SK-N-MC (cell line): ENCODE measurements at places on chromosomes 7 and 10.

- no peak for DNase-seq
Measured at GRCh38 chr10:71516890-71517289, 120.2 kb downstream of the CDH23 start.

DNA sequence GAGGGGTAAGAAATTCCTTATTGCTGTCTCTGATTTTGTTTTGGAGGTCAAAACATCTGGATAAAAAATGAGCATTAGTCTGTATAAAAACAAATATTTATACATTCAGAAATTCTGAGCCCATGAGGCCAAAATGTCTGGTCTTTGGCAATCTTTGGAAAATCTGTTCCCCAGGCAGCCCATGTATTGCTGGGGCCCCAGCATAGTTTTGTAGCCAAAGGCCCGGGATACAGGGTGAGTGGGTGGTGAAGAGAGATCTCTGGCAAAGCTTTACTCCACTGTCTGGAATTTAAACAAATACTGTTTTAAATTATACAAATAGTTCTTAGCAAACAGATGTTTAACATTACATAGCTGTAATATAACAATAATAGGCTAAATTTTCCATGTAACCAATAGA is 134.7 kb upstream of the GALNT17 start:
- peak; percentile 22 for DNase-seq

DNA sequence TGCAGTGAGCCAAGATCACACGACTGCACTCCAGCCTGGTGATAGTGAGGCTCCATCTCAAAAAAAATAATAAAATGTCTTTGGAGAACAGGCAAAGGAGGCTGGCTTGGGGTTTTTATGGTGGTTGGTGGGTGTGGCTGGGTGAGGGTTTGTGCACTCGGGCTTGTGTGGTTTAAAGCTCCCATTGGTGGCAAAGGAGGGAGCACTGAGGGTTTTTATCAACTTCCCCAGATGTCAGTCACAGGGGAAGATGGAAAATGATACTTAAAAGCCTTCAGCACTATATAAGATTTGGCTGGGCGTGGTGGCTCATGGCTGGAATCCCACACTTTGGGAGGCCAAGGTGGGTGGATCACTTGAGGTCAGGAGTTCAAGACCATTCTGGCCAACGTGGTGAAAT is 16.3 kb upstream of the RNF216 start:
- no peak for DNase-seq

- no peak for DNase-seq
Measured at GRCh38 chr10:1395025-1395480, 338.9 kb downstream of the WDR37 start.

GRCh38 chr7:111238886-111239285 is 148.0 kb downstream of the LRRN3 start:
- no peak for DNase-seq

DNA sequence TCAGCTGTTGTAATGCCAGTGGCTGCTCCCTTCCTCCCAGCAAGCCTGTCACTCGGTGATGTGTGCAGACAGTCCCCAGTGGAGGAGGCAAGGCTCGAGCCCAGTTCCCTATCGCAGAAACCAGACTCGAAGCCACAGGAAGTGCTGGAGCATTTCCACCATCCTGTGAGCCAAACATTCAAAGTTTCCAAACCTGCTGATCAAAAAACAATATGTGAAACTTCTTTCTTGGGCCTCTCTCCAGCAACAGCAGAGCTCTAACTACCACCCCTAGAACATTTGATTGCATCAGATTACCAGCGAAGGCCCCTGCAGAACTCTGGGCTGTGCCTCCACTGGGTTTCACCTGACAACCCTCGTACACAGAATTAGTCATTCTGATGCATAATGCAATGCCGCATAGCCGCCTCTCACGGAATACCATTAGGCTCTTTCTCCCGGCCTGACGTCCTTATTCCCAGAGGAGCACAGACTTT is 94.0 kb downstream of the ELMO1 start:
- no peak for DNase-seq

DNA sequence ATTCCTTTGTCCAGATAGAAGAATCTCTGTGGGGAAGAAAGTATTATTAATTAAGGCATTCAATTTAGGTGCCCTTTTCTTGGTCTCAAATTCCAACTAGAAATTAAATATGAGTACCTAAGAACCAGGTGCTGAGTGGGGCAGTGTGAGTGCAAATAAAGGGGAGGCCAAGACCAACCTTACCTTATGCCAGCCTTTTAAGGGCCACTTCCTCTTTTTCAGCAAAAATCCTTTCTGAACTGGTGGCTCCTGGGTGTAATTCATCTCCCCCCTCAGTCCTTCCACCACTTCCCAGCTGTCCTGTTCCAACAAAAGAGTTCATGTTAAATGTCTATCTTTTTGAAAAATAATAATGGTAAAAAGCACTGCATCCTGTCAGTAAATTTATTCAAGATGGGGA is 108.2 kb downstream of the OSBPL3 start:
- no peak for DNase-seq

DNA sequence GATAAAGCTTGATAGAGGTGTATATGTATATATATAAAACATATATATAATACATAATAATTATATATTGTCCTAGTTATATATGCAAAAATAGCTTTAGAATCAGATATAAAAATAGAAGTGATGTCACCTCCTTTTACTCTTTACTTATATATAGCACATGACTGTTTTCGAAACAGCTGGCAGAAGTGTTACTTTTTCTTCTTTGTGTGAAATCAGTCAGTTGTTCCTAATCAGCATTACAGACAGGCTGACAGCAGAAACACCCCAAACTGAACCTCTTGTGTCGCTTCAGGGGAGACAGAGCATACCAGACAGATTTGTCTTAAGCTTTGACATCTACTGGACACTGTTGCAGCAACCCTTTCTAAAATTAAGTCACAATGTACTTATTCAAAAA is 684.9 kb upstream of the CELF2 start:
- DNase-seq: no peak

- DNase-seq: no peak
Measured at GRCh38 chr7:77702968-77703472, 6.8 kb downstream of the RSBN1L start.

- no peak for DNase-seq
Measured at GRCh38 chr10:114795039-114795438, 26.5 kb upstream of the FHIP2A start.

GRCh38 chr7:26534649-26535482 is 243.2 kb downstream of the SNX10 start:
- no peak for DNase-seq

- no peak for DNase-seq
Measured at GRCh38 chr10:71636588-71636987, 83.0 kb downstream of the C10orf105 start.

DNA sequence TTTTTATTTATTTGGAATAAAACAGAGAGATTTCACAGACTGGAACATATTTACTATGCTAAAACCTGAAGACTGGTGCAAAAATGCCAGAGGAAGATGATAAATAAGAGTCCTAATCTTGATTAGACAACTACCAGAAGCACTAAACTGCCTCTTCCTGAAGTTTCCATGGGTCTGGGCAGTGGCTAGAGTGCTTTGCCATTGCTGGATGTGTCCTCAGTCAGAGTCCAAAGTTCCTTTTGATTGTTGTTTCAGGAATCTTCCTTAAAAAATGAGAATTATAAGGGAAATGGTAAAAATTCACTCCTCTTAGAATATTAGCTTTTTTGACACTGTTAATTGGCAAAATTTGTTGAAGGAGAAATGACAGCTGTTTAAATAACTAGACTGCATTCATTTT is 86.3 kb upstream of the AHR start:
- DNase-seq: no peak

- DNase-seq: no peak
Measured at GRCh38 chr7:44958645-44959344, 20.0 kb downstream of the MYO1G start.

DNA sequence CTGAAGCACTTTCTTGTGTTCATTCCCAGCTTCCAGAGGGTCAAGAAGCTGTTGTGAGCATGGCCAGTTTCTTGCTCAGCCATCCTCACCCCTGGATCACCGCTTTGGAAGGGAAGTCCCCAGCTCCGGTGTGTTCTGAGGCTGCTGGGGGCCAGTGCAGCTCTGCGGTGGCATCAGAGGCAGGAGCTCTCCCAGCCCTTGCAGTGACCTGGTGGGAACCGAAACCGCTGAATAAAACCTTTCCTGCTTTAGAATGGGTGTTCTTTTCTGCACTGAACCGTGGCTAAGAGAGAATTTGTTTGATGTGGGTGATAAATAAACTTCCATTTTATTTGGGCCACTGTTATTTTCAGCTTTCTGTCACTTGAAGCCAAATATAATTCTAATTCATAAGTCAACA is 450.9 kb upstream of the VSTM2A start:
- DNase-seq: no peak

DNA sequence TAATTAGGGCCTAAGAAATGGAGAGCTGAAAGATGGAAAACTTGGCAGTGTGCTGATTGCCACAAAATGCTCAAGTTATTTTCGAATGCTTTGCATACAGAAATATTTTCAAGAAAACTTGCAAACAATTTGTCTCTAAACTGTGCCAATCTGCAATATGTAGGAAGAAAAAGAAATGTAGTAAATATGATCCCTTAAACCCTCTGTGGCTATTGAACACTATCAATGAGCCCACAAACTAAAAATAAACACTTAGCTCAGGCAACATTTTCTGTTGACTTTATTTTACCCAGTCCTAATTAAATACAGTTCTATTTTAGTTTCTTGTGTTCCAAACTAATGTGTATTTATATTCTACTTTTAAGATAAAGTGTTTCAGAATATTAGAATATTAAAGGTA is 342.1 kb downstream of the SEMA3D start:
- DNase-seq: no peak

DNA sequence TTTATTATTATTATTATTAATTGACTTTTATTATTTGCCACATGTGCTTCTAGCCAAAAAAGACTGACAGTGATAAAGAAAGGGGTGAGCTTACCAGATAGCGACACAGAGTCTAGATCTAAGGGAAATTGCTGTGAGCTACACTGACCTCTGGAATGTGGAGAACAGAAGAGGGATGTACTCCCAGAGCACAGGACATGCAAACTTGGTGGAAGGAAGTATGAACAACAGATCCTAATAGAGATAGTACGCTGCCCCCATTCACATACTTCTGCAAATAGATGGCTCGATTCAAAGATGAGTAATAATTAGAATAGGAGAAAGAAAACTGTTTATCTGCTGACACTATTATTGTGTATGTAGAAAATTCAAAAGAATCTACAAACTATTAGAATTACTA is 109.3 kb upstream of the HPS1 start:
- no peak for DNase-seq

GRCh38 chr10:34280599-34281374 is 534.3 kb downstream of the PARD3 start:
- no peak for DNase-seq

DNA sequence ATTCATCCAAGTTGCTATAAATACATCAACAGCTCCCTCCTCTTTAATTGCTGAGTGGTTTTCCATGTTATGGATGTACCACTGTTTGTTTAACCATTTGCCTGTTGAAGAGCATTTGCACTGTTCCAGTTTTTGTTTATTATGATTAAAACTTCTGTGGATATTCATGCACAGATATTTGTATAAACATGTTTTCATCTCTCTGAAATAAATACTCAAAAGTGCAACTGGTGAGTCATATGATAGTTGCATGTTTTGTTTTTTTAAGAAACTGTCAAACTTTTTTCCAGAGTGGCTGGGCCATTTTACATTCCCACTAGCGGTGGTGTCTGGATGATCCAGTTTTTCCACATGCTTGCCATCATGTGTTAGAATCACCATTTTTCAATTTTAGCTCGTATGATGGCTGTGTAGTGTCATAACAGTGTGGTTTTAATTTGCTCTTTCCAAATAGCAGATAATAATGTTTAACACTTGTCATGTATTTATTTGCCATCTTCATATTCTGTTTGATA is 33.6 kb downstream of the MEOX2 start:
- DNase-seq: no peak

DNA sequence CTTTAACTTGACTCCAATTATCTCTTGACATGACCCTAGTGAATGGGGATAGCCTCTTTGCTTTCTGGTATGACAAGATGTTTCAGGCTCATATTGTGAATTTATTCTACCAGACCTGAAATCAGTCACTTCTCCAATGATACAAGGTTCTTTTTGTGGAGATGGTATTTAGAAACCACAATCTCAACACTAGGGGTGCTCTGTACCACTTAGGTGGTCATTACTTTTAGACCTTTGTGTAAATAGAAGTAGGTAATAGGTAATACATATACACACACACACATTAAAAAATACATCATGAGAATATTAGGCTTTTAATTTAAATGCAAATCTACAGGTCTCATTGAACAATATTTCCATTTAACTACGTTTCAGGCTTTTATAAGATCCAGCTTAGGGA is 199.0 kb upstream of the RHOBTB1 start:
- no peak for DNase-seq

DNA sequence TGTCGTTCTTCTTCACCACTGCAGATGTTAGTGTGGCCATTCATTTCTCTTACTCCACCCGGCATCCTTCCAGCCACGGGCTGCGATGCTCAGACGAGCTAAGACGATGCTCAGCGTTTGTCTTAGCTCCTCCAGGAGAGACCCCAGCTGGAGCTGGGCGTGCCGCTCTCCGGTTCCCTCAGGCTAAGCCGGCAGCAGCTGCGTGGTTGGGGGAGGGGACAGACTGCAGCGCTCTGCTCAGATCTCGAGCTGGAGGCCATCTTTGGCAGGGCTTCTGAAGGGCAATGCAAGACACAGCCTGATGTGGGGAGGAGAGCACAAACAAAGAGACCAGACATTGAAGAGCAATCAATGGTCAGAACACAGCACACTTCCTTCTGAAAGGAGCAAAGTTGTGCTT is 4.8 kb downstream of the INA start:
- DNase-seq: no peak

GRCh38 chr10:25304606-25305005 is 129.8 kb downstream of the GPR158 start:
- no peak for DNase-seq

GRCh38 chr10:133327651-133328357 is 8.9 kb downstream of the CALY start:
- DNase-seq: no peak

GRCh38 chr7:34042406-34042805 is 137.1 kb downstream of the BMPER start:
- no peak for DNase-seq

DNA sequence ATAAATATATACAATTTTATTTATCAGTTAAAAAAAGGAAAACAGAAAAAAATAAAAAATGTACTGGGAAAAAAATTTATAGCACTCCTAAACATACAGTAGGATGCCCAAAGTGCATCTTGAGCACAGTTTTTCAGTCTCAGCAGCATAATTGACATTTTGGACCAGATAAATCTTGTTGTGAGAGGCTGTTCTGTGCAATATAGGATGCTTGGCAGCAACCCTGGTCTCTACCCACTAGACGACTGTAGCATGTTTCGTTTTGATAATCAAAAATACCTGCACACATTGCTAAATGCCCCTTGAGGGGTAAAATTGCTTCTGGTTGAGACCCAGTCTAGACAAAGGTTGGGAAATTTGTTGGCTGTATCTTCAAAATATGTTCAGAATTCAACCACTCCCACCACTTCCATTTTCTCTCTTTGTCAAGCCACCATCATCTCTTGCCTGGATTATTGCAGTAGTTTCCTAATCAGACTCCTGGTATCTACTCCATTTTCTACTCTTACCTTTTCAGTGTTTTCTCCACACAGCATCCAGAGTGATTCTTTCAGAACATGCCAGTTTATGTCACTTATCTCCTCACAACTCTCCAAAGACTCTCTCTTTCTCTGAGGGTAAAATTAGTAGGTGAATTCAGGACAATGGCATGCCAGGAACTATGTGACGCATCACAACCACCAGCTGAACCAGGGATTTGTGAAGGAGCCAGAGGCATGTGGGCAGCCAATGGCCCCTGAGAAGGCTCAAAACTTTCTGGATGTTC is 91.4 kb downstream of the GPR85 start:
- DNase-seq: no peak

GRCh38 chr10:107164992-107165391 is 486 bp upstream of the SORCS1 start:
- DNase-seq: no peak
